ENCODE measurements at places on chromosomes 7 and 10.

DNA sequence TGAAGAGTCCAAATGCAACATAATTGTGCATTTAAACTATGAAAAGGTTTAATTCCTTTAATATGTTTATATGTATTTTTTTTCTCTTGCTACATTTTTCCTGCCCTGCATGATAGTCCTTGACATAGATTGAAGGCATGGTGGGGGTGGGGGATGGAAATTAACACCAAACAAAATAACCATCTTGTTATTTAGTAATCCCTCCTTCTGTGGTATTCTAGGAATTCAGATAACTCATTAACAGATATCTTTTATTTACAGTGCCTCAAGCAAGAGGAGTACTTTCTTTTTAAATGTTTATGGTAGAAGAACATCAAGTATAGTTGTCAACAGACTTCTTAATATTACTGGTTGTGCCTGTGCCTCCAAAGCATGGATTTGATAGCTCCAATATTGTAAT, 337.6 kb upstream of the SEMA3A start:
- DNase-seq, result no peak

DNA sequence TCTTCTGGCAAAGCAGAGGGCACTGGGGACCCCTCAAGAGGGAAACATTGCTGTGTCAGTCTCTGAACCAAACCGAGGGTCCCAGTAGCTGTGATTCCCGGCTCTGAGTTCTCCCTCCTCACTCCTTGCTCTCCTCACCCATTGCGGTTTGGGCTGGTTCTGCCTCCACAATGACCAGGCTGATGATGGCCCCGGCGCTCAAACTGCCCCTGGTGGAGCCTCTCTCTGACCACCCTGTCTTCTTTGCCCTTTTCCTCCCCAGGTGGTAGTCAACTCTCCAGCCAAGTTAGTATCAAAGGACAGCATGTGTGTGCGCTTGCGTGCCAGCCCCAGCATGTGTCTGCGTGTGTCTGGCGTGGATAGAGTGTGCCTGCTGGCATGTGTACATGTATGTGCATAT, 17.1 kb downstream of the LDB3 start:
- DNase-seq, result no peak

- DNase-seq, result no peak
Measured at GRCh38 chr10:92572362-92573090, 1.4 kb downstream of the IDE start.

DNA sequence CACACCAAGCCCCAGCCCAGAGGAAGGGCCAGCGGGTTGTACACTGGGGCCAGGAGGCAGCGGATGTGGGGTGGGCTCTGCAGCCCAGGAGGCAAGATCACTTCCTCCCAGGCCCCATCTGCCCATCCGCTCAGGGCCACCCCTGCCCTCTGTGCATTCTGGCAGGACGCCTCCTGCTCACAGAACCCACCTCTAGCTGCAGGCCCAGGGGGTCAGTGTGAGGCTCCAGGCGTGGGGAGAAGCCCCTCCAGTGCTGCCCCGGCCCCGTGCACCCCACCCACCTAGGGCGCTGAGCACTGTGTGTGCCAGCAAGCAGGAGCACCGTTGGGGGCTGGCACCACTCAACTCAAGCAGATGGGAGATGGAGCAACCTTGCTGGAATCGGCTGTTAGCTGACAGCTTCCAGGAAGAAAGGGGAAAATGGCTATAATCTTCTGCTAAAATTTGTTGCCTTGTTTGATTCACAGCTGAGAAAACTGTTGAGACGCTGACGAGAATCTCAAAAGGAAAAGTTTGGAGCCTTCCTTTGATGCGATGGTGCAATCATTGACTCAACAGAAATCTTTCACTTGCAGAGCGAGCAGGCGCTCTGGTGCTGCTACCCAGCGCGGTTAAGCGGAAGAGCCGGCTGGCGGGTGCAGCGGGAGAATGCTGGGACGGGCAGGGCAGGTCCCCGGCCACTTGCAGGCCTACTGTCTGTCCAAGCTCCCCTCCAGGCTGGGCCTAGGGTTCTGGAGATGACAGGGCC, 276.1 kb downstream of the ELFN1 start:
- DNase-seq, result no peak

DNA sequence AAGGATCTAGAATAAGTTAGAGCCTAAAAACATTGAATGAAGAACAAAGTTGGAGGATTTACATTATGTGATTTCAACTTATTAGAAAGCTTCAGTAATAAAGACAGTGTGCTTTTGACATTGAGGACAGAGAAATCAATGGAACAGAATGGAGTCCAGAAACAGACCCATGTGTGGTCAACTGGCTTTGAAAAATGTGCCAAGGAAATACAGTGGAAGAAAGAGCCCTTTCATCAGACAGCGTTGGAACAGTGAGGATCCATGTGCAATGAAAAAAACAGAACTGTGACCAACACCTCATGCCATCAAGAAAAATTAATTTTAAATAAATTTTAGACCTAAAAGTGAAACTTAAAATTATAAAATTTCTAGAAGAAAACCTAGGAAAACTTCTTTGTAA, 50.6 kb upstream of the LRRC18 start:
- no peak for DNase-seq

DNA sequence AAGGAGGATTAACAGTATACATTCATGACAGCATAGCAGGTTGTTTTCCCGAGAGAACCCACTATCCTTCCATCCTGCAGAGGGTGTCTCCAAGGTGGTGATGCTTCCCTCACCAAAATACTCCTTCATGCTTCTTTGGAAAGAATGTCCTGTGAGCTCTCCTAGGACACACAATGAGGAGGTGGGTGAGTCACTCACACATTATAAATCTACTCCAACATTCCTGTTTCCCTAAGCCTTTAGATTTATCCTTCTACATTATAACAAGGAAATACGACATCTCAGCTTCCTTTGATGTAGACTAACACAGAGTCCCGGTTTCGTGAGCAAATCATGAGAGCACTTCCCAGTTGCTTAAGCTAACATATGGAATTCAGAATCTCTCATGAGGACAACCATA, 689.7 kb upstream of the CELF2 start:
- peak; percentile 5 for DNase-seq

DNA sequence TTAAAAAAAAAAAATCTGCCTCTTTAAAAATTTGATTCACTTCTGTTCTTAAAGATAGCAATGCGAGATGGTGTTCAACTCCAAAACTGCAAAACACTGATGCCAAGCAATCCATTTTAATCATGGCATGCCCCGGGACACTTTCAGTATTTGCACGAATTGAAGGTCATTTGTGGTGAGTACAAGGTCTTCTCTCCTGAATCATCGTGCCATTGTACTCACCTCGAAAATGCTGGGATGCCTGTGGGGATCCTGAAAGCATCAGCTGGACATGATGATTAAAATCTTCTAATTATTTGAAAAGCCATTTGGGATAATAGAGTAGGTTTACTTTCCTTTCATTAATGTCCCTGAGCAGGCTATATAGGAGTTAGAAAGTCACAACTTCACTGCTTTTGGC, 125.1 kb upstream of the NRP1 start:
- peak; percentile 63 for DNase-seq

DNA sequence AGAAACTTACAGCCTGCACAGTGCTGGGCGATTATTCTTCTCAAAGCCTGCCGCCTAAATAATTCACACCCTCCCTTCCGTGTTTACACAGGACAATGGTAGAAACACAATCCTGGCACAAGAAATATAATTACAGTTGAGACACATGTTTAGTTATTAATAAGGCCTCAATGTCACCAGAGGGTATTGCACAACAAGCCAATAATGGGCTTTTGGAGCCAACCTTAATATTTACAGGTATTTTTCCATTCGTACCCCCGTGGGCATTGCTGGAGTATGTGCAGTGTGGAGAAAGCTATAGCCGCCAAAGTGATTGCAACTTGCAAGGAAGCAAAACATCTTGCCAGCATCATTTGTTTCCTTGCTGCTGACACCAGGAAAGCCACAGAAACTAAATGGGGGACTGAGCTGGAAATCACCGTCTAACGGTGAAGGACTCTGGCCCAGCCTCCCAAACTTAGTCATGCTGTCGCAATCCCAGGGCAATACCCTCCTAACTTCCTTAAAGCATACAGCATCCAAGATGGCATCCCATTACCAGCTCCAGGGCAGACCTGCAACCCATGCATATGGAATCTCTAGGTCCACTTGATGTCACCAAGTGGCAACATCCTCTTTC, 8.6 kb downstream of the CALN1 start:
- DNase-seq, result no peak

- no peak for DNase-seq
Measured at GRCh38 chr10:7601023-7601656, 65.6 kb downstream of the ITIH5 start.

GRCh38 chr10:1581189-1581588, 156.1 kb downstream of the ADARB2 start:
- no peak for DNase-seq

GRCh38 chr10:56537984-56538383, 176.9 kb upstream of the ZWINT start:
- DNase-seq, result peak; percentile 49

DNA sequence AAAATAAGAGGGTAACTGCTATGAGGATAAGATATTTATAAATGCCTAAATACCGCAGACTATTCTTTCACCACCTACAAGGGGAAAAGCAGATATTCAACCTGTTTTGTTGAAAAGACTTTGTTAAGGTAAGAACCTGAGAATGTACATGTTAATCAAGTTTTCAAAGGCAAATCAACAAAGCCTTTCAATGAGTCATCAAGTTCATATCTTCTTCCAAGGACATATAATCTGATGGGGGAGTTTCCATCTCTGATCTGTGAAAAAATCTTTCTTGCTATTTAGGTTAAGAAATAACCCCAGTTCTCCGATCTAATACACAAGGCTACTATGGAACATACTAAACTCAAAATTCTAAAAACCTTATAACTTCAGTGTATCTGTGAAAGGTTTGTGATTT, 40.0 kb upstream of the ANLN start:
- DNase-seq, result no peak

GRCh38 chr10:79268742-79269141, 78.5 kb upstream of the PPIF start:
- DNase-seq, result peak; percentile 37

DNA sequence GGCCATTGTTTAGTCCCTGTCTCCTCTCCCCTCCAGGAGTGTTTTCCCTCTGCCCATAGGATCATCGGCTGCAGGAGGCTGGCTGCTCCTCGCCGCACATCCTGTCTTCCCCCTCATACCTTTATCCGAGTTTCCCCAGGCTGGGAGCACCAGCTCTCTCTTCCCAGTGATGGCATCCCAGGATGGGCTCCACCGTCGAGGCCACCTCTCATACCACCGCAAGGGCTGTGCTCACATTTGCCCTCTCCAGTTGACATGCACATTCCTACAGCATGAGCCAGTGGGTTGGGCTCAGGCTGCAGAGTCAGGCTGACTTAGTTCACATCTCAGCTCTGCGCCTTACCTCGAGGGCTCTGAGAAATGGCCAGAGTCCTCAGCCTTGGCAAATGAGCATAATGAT, 12.1 kb downstream of the HKDC1 start:
- DNase-seq, result peak; percentile 92

GRCh38 chr10:43058716-43059335, 18.0 kb upstream of the RET start:
- no peak for DNase-seq

- DNase-seq, result peak; percentile 6
Measured at GRCh38 chr10:70699659-70700174, 27.4 kb downstream of the ADAMTS14 start.

GRCh38 chr10:32130788-32131187, 74.6 kb upstream of the KIF5B start:
- DNase-seq, result no peak

DNA sequence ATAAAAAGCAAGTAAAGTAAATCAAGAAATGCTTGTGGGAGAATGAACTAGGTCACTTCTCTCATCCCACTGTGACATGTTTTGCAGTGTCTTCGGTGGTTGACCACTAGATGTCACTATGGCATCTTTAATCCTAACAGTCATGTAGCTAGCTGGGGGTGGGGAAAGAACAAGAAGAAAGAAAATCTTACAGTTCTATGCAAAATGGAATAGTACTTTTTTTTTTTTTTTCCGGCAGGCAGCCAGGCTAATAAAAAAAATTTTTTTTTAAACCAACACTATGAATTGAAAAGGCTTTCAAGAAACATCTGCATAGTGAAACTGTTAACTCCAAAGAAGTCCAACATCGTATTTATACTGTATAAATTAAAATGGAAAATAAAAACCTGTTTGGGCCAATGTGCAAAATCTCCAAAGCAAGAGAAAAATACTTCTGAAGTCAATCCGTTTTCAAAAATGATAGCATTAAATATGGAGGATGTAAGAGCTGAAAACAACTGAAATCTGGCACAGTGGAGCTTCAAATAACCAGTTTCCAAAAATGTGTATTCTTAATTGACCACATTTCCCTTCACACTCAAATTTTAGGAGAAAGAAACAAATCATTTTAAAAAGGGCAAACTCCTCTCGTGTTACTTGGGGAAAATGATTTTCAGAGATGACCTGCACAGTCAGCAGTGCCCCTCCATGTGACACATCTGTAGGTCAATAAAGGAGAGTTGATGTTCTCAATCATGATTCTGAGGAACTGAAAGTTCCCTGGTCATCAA, 38.5 kb downstream of the CDK1 start:
- DNase-seq, result peak; percentile 83

DNA sequence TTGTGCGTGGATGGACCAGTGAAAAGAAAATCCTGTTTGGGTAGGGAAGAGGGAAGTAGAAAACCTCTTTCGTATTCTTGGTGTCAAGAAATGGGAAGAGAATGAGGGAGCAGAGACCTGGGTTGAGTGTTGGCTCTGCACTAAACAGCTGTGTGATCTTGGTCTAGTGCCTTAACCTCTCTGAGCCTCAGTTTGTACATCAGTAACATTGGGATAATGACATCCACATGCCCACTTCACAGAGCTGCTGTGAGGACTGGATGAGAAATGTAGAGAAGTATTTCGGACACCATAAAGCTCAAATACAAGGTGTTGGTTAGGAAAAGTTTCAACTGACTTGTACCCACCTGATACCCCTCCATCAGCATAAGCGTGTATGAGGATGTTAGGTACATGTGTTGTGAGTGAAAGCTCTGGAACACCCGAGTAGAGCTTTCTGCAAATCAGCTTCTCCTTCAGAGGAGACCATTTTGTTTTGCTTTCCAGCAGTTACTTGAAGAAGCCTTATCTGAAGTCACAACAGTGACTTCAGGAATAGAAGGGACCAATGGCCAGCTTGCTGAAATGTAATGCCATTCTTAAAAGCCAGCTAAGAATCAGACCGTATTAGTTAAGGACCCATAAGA, 11.2 kb downstream of the TRIM56 start:
- DNase-seq, result no peak

- no peak for DNase-seq
Measured at GRCh38 chr7:45599851-45600706, 25.9 kb downstream of the ADCY1 start.

GRCh38 chr7:108201766-108202165, 71.6 kb upstream of the LAMB4 start:
- DNase-seq, result no peak

DNA sequence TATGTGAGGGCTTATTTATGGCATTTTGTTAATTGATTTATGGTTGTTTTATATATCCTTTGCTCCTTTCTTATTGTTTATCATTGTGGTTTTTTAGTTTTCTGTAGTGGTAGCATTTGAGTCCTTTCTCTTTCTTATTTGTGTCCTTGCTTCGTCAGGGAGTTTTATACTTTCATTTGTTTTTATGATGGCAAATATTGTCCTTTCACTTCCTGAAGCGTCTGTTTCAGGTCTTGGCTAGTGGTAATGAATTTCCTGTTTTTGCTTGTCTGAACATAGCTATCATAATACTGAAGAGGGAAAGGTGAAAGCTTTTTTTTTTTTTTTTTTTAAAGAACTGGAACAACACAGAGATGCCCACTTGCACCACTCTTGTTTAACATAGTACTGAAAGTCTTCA, 228.2 kb downstream of the ATRNL1 start:
- DNase-seq, result no peak

- DNase-seq, result peak; percentile 59
Measured at GRCh38 chr10:60148266-60148840, 241.3 kb downstream of the ANK3 start.

Data from EL (cell line).